Hippocampal formation (tissue), 2 donors: ENCODE measurements at places on chromosomes 16 and 17.

- DNase-seq, result no peak
Measured at GRCh38 chr17:323181-323580, 29.4 kb downstream of the RPH3AL start.

GRCh38 chr16:10756574-10756973, 12.9 kb downstream of the NUBP1 start:
- DNase-seq, result no peak

- DNase-seq, result no peak
Measured at GRCh38 chr16:68389006-68389405, 59.3 kb downstream of the SMPD3 start.

GRCh38 chr17:74369221-74369620, 1.9 kb downstream of the GPR142 start:
- no peak for DNase-seq

DNA sequence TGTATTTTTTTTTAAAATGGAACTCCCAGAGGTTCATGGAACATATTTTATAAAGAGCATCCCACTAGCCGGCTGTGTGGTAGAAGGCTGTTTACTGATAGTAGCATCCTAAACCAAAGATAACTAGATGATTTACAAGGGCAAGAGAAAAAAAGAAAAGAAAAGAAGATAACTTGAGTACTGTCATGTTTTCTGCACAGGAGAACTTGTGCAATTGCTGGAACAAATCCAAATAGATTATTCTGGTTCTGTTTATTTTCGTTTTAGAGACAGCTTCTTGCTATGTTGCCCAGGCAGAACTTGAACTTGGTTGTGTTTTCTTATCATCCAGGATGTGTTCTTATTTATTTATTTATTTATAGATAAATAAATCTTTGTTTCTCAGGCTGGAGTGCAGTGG, 20.9 kb upstream of the PPM1D start:
- no peak for DNase-seq

DNA sequence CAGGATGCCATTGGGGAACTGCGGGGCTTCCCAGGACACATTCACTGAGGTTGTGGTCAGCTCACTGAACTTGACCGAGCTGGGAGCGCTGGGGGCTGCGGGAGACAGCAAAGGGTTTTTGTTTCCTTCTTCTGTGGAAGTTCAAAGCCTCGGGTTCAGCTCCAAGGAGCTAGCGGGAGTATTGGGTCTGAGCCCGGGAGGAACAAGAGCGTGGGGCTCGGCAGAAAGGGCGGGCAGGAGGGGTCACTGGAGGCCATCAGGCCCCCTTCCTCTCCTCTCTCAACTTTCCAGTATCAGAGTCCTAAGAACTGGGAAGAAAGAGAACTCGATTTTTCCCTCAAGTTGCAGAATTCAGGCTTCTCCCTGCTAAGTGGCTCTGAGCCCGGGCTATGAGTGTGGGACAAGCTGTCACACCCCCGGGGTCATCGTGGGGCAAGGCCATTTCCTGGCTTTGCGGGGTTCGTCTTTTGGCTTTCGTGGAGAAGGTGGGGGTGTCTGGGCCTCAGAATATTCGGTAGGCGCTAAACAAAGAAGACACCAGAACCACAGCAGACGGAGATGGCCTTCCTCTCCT, 53.6 kb upstream of the CDC42EP4 start:
- no peak for DNase-seq

- DNase-seq, result no peak
Measured at GRCh38 chr17:55324296-55324978, 59.7 kb downstream of the HLF start.

DNA sequence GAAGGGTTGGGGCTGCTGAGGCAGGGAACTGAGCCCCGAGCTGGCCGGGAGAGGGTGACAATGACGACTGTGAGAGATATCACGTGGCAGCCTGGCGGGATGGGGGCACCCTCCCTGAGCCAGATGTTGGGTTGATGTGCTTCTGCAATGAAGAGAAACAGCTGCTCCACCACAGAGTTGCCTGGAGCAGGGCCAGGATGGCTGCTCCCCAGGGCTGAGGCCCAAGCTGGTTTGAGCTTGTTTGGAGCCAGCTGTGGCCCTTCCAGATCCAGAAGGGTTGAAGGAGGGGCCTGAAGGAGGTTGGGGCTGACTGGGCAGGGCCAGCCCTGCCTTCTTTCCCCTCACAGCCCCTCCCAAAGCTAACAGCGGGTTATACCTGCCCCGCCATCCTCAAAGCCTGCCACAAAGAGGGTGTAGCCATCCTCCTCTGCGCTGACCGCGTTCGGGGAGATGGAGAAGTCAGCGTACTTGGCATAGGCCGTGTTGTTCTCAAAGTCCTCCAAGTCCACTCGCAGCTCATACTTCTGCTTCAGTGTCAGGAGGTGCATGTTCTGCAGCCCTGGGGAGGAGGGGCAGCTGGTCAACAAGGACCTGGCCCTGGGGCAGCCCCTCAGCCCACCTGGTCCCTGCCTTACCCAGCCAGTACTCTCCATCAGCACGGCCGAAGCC, 2.1 kb downstream of the MFAP4 start:
- peak; percentile 90 for DNase-seq

- no peak for DNase-seq
Measured at GRCh38 chr16:22734368-22734767, 79.6 kb upstream of the HS3ST2 start.

DNA sequence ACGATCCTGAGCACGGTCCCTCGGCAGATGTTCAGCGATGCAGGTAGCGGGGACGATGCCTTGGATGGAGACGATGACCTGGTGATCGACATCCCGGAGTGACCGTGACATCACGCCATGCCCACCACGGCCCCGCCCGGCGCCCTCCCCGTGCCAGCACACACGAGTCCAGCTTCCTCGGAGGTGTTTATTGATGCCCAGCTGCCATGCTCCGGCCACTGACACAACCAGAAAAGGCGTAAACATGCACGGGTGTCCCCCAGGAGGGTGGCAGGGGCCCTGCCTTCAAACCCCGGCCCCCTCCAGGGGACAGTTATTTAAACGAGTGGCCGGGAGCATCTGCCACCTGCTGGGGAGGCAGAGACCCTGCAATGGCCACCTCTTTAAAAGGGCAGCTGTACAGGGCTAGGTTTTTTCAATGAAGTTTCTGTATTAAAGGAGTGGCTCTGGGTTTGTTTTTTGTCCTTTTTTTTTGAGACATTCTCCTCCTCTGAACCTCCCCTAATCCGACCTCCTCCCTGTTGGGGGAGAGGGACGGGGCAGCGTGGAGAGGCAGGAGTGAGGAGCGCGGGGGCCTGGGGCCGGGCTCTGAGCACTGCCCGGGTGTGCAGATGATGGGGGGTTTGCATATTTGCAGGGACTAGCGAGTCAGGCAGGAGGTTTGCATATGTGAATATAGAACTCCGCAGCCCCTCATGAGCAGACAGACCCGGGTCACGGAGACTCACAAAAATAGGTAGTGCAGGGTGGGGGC, 5.3 kb downstream of the DOC2A start:
- DNase-seq, result no peak

GRCh38 chr17:2712300-2713043, 908 bp upstream of the CLUH start:
- DNase-seq, result no peak

GRCh38 chr16:10971560-10971961, 27.2 kb downstream of the CLEC16A start:
- peak; percentile 74 for DNase-seq

GRCh38 chr16:80719573-80719972, 84.8 kb downstream of the CDYL2 start:
- no peak for DNase-seq

- DNase-seq, result no peak
Measured at GRCh38 chr16:70257391-70257790, 5.7 kb upstream of the EXOSC6 start.

- no peak for DNase-seq
Measured at GRCh38 chr16:84321932-84322331, 27.3 kb downstream of the WFDC1 start.

DNA sequence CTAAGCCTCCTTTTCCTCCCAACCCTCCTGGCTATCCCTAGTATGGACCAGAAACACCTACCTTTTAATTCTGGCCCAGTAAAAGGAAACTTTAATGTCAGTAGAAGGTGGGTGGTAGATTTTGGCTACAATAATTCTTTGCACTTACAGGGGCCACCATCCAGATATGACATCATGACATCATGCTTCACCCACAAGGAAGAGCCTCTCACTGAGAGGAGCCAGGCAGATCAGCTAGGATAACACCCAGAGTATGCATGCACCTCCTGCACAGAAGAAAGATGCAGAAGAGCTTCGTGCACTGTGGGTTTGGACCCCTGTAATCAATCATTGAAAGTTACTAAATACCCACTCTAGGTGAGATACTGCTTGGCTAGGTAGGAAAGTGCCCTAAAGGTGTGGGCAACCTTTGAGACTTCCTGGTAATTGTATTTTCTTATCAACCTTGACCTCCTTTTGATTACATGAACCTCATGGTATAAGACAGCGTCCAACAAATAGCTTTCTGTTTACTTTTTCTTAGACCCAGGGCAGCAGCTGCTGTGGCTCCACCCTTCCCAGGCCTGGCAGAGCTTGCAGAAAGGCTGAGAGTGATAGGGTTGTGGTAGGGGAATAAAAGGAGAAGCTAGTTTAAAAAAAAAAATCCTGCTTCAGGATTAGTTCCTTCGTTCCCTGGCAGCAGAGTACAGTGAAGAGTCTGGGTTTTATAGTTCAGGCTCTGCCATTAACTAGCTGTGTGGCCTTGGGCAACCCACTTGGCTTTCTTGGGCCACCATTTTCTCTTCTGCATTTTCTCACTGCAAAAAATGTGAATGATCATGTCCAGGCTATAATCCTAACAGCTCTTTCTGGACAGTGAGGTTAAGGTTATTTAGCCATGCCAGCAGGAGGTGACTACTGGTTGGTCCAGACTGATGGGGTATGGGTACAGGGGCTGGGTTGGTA, 6.2 kb downstream of the MAP3K14 start:
- no peak for DNase-seq

GRCh38 chr16:73071131-73071940, 23.4 kb upstream of the ZFHX3 start:
- DNase-seq, result no peak

DNA sequence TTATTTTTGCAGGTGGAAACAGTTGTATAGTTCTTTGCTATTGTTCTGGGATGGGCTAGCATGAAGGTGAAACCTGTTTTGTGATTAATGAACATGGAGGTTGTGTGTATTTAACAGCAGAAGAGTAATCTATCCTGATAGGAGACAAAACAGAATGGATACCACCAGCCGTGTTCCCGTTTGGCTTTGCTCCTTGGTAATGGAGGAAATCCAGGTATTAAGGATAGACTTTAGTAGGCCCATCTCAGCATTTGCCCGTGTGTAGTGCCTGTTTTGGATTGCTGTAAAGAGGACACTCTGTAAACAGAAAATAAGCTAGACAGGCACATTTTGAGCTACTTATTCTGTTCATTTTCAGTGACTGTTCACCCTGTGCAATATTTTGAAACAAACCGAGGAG, 215.1 kb downstream of the RBFOX1 start:
- no peak for DNase-seq

DNA sequence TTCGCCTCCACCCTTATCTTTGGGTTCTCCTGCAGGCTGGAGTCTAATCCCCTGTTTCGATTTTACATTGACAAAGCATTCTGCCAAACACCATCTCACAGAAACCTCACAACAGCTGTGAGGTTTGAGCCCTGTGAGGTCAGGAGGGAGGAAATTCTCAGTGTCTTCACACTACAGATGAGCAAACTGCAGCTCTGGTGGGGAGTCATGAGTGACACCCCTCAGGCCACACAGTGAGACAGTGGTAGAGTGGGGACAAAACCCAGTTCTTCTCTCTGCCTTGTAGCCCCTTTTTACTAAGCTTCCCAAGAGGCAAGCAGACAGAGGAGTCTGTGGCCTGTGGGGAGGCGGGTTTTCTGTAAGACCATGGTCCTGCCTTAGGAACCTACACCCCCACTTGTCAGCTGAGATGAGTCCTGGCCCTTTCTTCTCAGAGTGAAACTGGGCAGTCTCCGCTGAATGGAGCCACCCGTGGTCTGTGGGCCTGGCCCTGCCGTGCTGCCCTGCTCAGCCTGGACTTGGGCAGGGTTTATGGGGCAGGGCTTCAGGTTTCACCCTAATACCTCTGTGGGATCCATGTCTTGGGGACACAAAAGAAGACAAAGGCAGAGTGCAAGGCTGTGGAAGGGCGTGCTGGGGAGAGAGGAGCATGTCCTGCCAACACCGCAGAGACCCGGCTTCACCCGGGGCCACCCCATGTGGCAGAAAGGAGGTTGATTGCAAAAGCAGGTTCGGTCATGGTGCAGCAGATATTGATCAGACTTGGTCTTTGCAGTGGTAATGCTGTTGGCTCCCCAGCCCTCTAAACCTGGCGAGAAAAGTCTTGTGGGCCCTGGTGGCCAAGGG, 59.0 kb downstream of the ABR start:
- no peak for DNase-seq

- no peak for DNase-seq
Measured at GRCh38 chr17:65048441-65048840, 8.1 kb downstream of the GNA13 start.

DNA sequence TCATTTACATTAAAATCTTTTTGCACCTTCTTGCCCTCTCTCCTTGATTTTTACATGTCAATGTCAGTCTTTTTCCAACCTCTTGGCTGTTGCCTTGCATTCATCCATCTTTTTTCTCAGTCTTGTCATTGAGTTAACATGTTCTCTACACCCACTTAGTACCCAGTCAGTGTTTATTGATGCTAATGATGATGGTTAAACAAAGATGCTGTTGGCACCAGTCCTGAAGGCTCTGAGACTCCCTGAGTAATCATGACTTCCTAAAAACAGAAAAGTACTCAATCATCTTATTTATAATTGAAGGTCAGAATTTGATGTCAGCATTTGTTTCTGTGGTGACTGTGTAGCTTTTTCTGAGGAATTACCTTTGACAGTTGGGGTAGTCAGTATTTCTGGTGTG, 104.5 kb downstream of the NLK start:
- no peak for DNase-seq

DNA sequence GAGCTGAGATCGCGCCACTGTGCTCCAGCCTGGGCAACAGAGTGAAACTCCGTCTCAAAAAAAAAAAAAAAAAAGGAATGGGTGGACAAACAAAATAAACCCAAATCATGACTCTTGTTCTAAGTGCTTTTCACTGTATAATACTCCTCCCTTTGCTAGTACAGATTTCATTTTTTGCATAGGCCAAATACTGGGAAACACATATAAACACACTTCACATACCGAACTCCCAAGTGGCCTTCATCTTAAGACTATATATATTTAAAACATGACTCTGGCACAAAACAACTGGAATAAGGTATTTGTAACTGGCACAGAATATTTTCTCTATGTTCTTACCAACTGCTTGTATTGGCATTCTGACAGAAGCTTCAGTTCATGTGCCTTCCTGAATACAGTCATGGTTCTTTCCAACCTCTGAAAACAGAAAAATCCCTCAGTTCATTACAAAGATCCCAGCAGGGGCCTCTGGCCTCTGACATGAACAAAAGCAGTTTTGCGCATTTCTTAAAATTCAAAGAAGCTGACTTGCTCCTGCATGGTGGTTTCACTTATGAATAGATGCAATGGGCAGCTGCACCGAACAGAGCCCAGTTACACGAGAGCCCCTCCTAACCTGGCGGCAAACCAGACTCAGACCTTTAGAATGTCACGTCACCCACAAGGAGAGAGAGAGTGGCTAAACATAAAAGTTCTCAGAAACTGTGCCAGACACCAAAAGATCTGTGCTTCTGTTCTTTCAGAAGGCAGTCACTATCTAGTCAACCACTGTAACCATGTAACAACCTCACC, 19.1 kb upstream of the COPRS start:
- no peak for DNase-seq
